ENCODE measurements at places on chromosomes 16 and 17.

DNA sequence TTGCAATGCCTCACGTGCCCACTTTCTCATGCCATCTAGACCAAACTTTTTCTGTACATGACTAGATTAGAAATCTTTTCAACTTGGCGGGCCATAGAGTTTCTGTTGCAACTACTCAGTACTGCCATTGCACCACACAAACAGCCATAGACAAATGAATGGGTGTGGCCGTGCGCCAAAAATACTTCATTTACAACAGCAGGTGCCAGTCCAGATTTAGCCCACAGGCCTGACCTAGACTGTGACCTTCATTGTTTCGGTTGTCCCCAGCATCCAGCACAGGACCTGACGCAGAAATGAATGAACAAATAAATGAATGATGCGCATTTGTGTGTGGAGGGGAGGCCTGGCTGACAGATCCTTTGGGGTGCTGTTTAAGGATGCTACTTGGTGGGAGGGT, 14.3 kb upstream of the PDK2 start:
- peaks cover 14% of the 10 kb centered on the region for H3K27me3 ChIP-seq
- H3K4me3 ChIP-seq = no peak overlapping the region
- no peak for DNase-seq
- peaks cover 7% of the 10 kb centered on the region for H3K36me3 ChIP-seq
- no peak overlapping the region for H3K27ac ChIP-seq
- H3K4me1 ChIP-seq = no peaks in the 10 kb centered on the region

GRCh38 chr17:4739122-4740024, at the start of the genes CXCL16 and ZMYND15:
CXCL16 (minus strand) TSS chr17:4739928; CDS start chr17:4739339, 589 bp downstream.
ZMYND15 (plus strand) TSS chr17:4739833; CDS start chr17:4740549, 716 bp downstream.
- peak within 1 kb of the TSS; percentile 70 for H3K4me3 ChIP-seq
- peaks cover 80% of the 10 kb centered on the region for H3K27me3 ChIP-seq
- H3K27ac ChIP-seq = peak within 1 kb of the TSS; percentile 69
- H3K4me1 ChIP-seq = peaks cover 6% of the 10 kb centered on the region
- no peaks in the 10 kb centered on the region for H3K36me3 ChIP-seq

GRCh38 chr16:56204816-56205215, 13.5 kb downstream of the GNAO1 start:
- no peak overlapping the region for H3K4me3 ChIP-seq
- H3K36me3 ChIP-seq = no peaks in the 10 kb centered on the region
- DNase-seq = no peak
- H3K27me3 ChIP-seq = peaks cover 6% of the 10 kb centered on the region
- no peak overlapping the region for H3K27ac ChIP-seq

GRCh38 chr16:62029947-62030346, 6.3 kb downstream of the CDH8 start:
- H3K4me3 ChIP-seq = no peak overlapping the region
- H3K27me3 ChIP-seq = peaks cover 52% of the 10 kb centered on the region
- peaks cover 10% of the 10 kb centered on the region for H3K4me1 ChIP-seq

DNA sequence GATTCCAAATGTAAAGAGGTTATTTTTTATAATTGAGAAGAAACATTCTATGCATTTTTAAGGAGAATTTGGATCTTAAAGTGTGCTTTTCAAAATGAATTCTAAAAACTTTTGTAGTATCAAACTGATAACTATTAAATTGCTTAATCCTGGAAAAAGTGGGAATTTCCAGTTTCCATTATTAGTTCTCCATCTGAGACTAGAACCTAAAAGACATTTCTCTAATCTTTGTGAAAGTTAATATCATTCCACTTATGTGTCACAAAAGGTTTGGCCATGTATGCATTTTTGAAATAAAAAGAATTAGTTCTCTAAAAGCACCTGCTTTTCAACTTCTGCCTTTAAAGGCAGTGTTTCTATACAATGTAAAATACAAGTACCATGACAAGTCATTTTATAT, 155.0 kb downstream of the BCAS3 start:
- no peak overlapping the region for H3K27ac ChIP-seq
- H3K4me1 ChIP-seq = no peaks in the 10 kb centered on the region
- no peaks in the 10 kb centered on the region for H3K27me3 ChIP-seq

DNA sequence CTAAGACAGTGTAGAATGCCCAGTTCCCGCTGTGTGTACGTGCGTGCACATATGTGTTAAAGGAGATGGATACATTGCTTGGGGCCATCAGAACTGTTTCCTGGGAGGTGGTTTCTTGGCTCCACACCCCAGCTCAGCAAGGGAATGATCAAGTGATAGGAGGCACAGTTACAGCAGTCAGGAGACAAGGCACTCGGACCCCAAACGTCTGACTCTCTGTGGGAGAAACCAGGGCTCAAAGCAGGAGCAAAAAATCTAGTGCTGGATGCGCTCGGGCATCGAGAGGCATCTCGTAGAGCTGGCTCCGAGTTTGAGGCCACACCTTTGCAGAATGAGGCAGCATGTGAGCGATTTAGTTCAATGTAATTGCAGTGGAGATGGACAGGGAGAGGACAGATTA, 71.9 kb downstream of the RBBP6 start:
- H3K36me3 ChIP-seq = no peaks in the 10 kb centered on the region
- H3K27ac ChIP-seq = no peak overlapping the region
- H3K27me3 ChIP-seq = peaks cover 57% of the 10 kb centered on the region
- peaks cover 14% of the 10 kb centered on the region for H3K4me1 ChIP-seq
- DNase-seq = no peak
- H3K4me3 ChIP-seq = no peak overlapping the region

- H3K4me1 ChIP-seq = peaks cover 33% of the 10 kb centered on the region
- DNase-seq = no peak
- H3K4me3 ChIP-seq = no peak overlapping the region
- peaks cover 2% of the 10 kb centered on the region for H3K36me3 ChIP-seq
- H3K27me3 ChIP-seq = no peaks in the 10 kb centered on the region
- peak overlapping the region; percentile 38 for H3K27ac ChIP-seq
Measured at GRCh38 chr17:57557416-57557815, 187.7 kb downstream of the CCDC182 start.

DNA sequence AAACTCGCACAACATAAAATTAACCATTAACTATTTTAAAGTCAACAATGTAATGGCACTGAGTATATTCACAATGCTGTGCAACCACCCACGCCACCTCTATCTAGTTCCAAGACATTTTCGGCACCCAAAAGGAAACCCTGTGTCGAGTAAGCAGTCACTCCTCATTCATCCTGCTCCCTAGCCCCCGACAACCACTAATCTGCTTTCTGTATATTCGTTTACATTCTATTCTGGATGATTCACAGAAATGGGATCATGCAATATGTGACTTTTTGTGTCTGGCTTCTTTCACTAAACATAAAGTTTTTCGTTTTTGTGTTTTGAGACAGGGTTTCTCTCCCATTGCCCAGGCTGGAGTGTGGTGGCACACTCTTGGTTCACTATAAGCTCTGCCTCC, 42.2 kb upstream of the HAPSTR1 start:
- H3K27ac ChIP-seq = no peak overlapping the region
- no peaks in the 10 kb centered on the region for H3K36me3 ChIP-seq
- no peaks in the 10 kb centered on the region for H3K27me3 ChIP-seq

- no peaks in the 10 kb centered on the region for H3K27me3 ChIP-seq
- no peak overlapping the region for H3K27ac ChIP-seq
- no peaks in the 10 kb centered on the region for H3K4me1 ChIP-seq
- H3K4me3 ChIP-seq = no peak overlapping the region
Measured at GRCh38 chr16:23317266-23317661, 15.2 kb downstream of the SCNN1B start.

DNA sequence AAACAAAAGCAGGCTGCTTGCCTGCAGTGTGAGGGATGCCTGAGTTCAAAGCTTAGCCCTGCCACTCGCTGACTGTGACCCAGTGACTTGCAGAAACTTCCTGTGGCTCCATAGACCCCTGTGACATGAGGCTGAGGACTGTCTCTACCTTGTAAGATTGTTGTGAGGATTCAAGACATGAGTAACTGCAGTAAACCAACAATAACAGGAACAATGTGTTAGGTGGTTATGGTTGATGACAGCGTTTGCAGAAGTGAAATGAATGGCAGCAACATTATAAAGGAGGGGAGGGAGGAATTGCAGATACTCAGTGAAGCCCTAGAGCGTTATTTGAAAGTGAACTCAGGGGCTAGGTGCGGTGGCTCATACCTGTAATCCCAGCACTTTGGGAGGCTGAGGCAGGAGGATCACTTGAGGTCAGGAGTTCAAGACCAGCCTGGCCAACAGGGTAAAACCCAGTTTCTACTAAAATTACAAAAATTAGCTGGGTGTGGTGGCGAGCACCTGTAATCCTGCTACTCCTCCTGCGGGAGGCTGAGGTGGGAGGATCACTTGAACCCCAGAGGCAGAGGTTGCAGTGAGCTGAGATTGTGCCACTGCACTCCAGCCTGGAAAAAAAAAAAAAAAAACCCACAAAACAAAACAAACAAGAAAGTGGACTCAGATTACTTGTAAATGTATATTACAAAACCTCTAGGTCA, 33.5 kb upstream of the EMP2 start:
- peaks cover 18% of the 10 kb centered on the region for H3K27me3 ChIP-seq
- DNase-seq = no peak
- H3K36me3 ChIP-seq = no peaks in the 10 kb centered on the region
- no peak overlapping the region for H3K27ac ChIP-seq
- H3K4me3 ChIP-seq = no peak overlapping the region

DNA sequence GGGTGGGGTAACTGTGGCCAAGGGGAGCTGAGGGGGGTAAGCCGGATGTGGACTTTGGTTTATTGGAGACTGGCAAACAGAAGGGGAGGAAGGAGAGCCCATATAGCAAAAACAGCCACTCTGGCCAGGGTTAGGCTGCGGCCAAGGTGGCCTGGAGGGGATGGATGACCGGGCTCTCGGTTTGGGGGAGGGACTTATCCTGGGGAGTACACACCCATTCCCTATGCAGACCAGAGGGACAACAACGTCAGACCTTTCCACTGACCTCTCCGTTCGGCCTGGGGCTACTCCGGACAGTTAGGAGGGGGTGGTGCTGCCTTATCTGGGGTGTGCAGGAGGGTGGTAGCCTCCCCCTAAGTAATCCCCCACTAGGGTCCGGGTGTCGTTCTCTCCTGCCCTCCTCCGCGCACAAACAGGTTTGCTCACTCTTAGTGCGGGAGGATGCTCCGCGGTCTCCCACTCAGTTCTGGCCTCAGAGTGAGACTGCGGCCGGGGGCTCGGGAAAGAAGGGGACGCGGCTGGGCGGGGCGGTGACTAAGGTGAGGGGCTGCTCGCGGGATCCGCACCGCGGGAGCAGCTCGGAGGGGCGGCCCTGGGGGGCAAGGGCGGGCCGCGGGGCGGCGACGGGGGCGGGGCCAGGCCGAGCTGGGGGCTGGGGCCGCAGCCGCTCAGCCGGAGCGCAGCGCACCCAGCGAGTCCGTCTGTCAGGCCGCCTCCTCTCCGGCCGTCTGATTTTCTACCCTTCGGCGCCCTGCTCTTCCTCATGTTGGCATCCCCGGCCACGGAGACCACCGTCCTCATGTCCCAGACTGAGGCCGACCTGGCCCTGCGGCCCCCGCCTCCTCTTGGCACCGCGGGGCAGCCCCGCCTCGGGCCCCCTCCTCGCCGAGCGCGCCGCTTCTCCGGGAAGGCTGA, at the start of gene WNK4:
TSS of gene WNK4 (plus strand) at position 675 of the 915 bp plus-strand sequence. CDS start at position 764, 89 bp downstream.
- peaks cover 14% of the 10 kb centered on the region for H3K4me1 ChIP-seq
- DNase-seq = no peak
- H3K4me3 ChIP-seq = peak within 1 kb of the TSS; percentile 69
- H3K27me3 ChIP-seq = peaks cover 28% of the 10 kb centered on the region
- peak within 1 kb of the TSS; percentile 59 for H3K27ac ChIP-seq

DNA sequence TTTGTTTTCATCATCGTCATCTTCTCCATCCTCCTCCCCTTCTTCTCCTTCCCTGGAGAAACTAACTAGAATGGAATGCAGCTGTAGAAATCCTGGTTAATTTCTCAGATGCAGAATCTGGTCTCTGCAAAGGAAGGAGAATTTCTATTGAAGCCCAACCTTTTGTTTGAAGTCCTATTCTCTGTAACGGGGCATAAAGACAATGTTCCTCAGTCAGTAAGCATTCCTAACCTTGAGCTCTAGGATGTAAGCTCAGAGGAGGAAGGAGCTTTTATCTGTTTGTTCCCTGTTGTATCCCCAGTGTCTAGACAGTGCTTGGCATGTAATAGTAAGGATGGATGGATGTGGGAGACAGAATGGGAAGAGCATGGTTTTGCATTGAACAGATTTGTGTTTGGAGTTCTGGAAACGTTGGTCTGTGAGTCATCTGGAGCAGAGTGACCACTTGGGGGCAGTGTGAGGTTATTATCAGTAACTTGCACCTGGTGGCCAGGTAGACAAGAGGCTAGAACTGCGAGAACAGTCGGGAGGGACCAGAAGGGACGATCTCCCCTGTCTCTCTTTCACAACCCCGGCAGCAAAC, 363.7 kb downstream of the SNX29 start:
- H3K36me3 ChIP-seq = no peaks in the 10 kb centered on the region
- peak; percentile 31 for DNase-seq
- no peaks in the 10 kb centered on the region for H3K4me1 ChIP-seq

DNA sequence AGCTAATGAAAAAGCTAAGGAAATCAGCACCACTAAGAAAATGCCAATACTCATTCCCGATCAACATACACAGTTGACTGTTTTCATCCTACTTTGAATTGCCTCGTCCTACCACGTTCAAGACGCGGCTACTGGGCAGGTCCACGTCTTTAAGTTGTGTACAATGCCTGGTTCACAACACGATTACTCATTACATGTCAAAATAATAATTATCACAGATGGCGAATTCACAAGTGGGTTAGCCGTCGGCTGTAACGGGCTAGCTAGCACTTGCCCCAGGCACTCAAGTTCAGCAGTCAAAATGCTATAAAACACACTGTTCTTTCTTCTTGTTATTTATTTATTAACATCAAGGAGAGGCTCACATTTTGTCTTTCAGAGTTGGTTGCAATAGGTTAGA, 124.2 kb downstream of the ZFHX3 start:
- DNase-seq = no peak
- H3K4me1 ChIP-seq = peaks cover 51% of the 10 kb centered on the region
- no peaks in the 10 kb centered on the region for H3K36me3 ChIP-seq
- H3K27me3 ChIP-seq = no peaks in the 10 kb centered on the region
- H3K4me3 ChIP-seq = no peak overlapping the region

DNA sequence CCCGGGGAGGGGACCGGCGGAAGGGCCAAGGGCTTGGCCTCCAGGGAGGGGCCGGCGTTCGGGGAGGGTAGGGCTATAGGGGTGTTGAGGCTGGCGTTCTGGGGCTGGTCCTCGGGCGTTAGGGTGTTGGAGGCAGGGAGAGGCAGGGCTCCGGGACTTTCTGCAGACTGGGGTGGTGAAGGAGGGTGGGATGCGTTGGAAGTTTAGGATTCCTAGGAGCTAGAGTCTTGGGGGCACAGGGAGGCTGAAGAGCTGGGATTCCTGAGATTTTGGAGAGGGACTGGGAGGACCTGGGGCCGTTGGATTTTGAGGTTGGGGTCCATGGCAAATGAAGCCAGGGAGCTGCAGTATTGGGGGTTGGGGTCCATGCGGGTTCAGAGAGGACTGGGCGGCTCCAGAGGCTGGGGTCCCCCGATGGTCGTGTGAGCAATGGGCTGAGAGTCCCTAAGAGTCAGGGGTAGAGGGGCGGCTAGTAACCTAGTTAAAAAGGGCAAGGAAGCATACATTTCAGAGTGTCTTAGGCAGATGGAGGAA, 740 bp downstream of the NFATC2IP start:
- peak overlapping the region; percentile 84 for H3K27ac ChIP-seq
- H3K36me3 ChIP-seq = peaks cover 2% of the 10 kb centered on the region
- H3K27me3 ChIP-seq = peaks cover 6% of the 10 kb centered on the region
- H3K4me3 ChIP-seq = peak overlapping the region; percentile 99
- peaks cover 11% of the 10 kb centered on the region for H3K4me1 ChIP-seq
- DNase-seq = no peak
